ENCODE measurements at places on chromosomes 5 and 9. TPM values are rescaled to one million over a fixed set of nuclear protein-coding genes. Genes with fewer than 3 reads are reported as not detected.

PCDHA4 gene
- total RNA-seq, result 0.23 TPM

TERT gene
- not detected for total RNA-seq

GRCh38 chr5:53063176-53063575 lies 46.4 kb downstream of the MOCS2 start:
- no peaks in the 10 kb centered on the region for H3K36me3 ChIP-seq
- H3K27ac ChIP-seq, result no peak overlapping the region

- H3K4me3 ChIP-seq, result no peak overlapping the region
- no peak for DNase-seq
- H3K36me3 ChIP-seq, result no peaks in the 10 kb centered on the region
- no peak overlapping the region for H3K27ac ChIP-seq
Observed at GRCh38 chr9:98712987-98713386, 4.3 kb upstream of the GABBR2 start.

- DNase-seq, result no peak
- no peaks in the 10 kb centered on the region for H3K4me1 ChIP-seq
- no peak overlapping the region for H3K27ac ChIP-seq
- H3K36me3 ChIP-seq, result no peaks in the 10 kb centered on the region
- no peaks in the 10 kb centered on the region for H3K27me3 ChIP-seq
Observed at GRCh38 chr9:3658964-3659363, 133.2 kb upstream of the RFX3 start.
